ENCODE measurements at places on chromosomes 3 and 15. TPM values are rescaled to one million over a fixed set of nuclear protein-coding genes. Genes with fewer than 3 reads are reported as not detected.

The CCNB2 gene
- 2.7 TPM for total RNA-seq

The DNAJC13 gene
- total RNA-seq, result 59.0 TPM

The NPTN gene
- 80.2 TPM for total RNA-seq

The COX5A gene
- total RNA-seq, result 46.7 TPM

The WDR93 gene
- 0.25 TPM for total RNA-seq

The UBE2E2 gene
- 81.9 TPM for total RNA-seq

The RPP14 gene
- total RNA-seq, result 13.3 TPM

The LMAN1L gene
- total RNA-seq, result not detected

The SLCO2A1 gene
- total RNA-seq, result 0.74 TPM

The GUCA1C gene
- not detected for total RNA-seq

The CHRNA3 gene
- total RNA-seq, result under 0.01 TPM

The CLDN1 gene
- total RNA-seq, result 5.7 TPM

The GOLGA8N gene
- total RNA-seq, result 3.0 TPM

The PIGZ gene
- total RNA-seq, result 3.4 TPM

The ULK4 gene
- 10.3 TPM for total RNA-seq

The SERPINI2 gene
- 0.74 TPM for total RNA-seq

The NAALADL2 gene
- 2.7 TPM for total RNA-seq

The ZIC1 gene
- total RNA-seq, result 12.3 TPM

The SAMMSON gene
- not detected for total RNA-seq

The FAM81A gene
- total RNA-seq, result 51.1 TPM

The NGRN gene
- 194 TPM for total RNA-seq

The ZNF609 gene
- total RNA-seq, result 32.2 TPM

The TERC gene
- total RNA-seq, result 55.3 TPM

The TICRR gene
- total RNA-seq, result 1.2 TPM

The ACOX2 gene
- total RNA-seq, result 0.98 TPM

The SPG11 gene
- total RNA-seq, result 57.0 TPM

The TMEM266 gene
- 3.2 TPM for total RNA-seq

The ST6GAL1 gene
- 48.4 TPM for total RNA-seq

The C2CD4A gene
- not detected for total RNA-seq

The ANKRD34C gene
- total RNA-seq, result under 0.01 TPM

The LTK gene
- under 0.01 TPM for total RNA-seq

The CCDC54 gene
- total RNA-seq, result 0.25 TPM

The TJP1 gene
- total RNA-seq, result 60.0 TPM

The GRAMD1C gene
- total RNA-seq, result 6.4 TPM

The POPDC2 gene
- 1.5 TPM for total RNA-seq

The VPS13C gene
- total RNA-seq, result 89.0 TPM

The CCDC174 gene
- total RNA-seq, result 11.3 TPM

Data from temporal lobe (tissue), 4 donors.